ENCODE measurements at places on chromosomes 2 and 18.

- DNase-seq: no peak
Measured at GRCh38 chr2:63846487-63846886, 4.8 kb downstream of the UGP2 start.

DNA sequence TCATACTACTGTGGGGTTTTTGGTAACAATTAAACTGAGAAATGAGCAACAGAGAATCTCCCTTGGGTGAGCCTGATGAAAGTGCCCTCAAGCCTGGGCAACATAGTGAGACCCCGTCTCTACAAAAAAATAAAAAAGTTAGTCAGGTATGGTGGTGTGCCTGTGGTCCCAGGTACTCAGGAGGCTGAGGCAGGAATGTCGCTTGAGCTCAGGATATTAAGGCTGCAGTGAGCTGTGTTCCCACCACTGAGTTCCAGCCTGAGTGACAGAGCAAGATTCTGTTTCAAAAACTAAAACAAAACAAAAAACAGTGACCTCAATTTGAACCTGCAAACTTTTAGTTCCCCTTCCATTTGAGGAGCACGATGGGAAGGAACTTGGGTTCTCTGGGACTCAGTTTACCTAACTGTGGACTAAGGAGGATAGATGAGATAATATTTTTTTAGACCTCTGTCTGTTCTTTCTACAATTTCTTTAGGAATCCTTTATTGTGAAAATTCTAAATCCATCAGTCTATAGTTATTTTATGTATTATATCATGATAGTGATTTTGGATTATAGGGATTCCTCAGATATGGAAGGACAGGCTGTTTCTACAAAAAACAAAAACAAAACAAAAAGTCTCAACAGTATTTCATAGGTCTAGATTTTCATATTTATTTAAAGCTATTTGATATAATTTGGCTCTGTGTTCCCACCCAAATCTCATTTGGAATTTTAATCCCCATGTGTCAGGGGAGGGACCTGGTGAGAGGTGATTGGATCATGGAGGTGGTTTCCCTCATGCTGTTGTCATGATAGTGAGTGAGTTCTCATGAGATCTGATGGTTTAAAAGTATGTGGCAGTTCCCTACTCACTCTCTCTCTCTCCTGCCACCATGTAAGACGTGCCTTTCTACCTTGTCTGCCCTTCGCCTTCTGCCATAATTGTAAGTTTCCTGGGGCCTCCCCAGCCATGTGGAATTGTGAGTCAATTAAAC is 178.6 kb downstream of the MYCN start:
- DNase-seq: no peak

DNA sequence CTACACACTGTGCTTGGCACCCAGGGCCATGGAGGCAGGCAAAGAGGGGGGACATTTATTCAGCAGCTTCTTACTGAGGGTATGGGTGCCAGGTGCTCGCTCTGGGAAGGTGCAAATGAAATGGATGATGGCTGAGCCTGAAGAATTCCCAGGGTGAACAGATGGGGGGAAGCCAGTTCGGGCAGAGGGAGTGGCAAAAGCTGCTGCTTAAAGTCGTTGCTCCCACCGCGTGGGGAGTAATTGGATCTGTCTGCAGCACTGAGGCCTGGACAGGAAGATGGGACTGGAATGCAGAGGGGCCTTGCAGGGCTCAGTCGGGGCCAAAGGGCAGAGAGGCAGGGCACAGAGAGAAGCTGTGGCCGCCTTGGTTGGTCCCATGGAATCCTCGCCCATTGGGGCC is 51.2 kb downstream of the NEDD4L start:
- DNase-seq: no peak

GRCh38 chr18:77032181-77032701 is 100.3 kb downstream of the MBP start:
- no peak for DNase-seq

GRCh38 chr2:15334644-15335326 is 226.3 kb downstream of the NBAS start:
- DNase-seq: no peak

DNA sequence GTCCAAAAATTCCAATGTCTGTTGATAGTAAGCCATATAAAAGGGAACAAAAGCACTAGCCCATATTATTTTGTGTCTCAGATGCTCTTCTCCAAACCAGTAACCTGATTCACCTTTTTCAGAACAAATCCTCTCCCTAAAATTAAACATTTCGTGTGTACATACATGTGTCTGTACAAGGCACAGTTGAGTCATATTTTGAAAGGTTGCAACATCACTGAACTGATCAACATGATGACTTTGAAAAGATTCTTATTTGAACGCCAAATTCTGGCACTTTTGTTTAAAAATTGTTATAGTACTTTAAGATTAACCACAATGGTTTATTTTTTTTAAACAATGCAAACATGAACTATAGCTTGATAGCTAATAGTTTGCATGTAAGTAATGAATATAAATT is 102.5 kb downstream of the RIT2 start:
- DNase-seq: no peak

GRCh38 chr18:54822872-54823845 is 5.1 kb upstream of the RAB27B start:
- DNase-seq: no peak

DNA sequence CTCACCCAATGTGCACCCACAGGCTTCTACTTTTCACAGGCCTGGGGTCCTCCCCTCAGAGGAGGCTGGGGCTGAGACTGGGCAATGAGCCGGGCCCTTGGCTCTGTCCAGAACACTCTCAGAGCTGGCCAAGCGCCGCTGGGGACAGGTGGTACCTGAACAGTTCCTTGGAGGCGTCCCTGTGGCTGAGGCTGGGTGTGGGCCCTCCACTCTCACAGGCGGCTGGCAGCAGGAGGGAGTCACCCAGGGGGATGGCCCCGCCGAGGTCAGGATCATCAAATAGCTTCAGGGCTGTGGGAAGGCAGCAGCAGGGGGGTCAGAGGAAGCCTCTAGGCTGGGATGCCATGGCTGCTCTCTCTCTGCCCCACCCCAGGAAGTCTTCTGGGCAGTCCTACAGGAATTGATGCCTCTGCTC is 27.1 kb downstream of the HS1BP3 start:
- no peak for DNase-seq

GRCh38 chr2:1780693-1781092 is 36.4 kb upstream of the PXDN start:
- DNase-seq: no peak

DNA sequence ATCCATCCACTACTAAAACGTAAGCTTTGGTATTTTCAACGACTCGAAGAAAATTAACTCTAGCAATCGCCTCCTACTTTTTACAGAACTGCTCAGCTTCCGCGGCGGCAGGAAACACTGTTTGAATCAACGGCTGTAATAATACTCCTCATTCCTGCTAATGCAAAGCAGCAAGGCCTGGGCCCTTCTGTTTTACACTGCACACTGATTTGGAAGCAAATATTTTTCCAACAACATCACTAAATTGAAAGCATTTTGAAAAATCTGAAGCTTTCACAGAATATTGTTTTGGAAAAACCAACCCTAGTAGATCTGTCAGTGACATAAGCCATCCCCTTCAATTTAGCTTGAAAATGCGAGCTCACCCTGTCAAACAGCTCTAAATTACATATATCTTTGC is 261.2 kb downstream of the TXNL1 start:
- DNase-seq: no peak

GRCh38 chr18:75376004-75376403 is 51.5 kb downstream of the SMIM21 start:
- DNase-seq: no peak

GRCh38 chr18:49021433-49022129 is 70.8 kb upstream of the SMAD7 start:
- DNase-seq: peak; percentile 38

GRCh38 chr2:108870069-108870644 is 83.6 kb downstream of the CCDC138 start:
- DNase-seq: no peak

GRCh38 chr2:240786355-240786841 is 33.6 kb downstream of the KIF1A start:
- DNase-seq: no peak

DNA sequence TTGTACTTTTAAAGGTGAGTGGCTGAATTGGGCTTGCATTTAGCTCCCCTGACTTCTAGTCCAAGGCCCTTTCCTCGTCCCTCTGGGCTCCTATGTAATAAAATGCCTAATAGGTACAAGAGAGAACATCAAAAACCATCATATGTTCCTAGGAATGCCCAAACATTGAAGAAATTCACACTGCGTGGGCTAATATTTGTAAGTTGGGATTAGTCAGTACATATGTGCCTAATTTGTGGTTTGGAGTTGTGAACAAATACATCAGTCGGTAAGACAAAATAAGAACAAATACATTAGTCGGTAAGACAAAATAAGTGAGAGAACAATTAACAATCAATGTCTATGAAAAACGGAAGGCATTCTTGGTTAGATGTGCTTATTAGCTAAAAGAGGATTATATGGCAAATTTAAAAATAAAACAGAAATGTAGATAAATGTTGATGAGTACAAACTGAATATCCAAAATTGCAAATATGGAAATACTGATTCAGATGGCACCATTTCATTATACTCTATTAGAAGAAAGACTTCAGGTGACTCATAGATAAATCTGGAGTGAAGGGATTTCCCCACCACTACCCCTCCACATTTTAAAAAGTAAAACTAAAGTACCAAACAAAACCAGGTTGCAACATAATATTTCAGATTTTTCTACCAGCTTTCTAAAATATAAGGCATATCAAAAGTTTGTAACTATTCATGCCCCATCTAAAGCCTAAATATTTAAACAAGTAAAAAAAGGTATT is 325.4 kb downstream of the ZEB2 start:
- no peak for DNase-seq

- no peak for DNase-seq
Measured at GRCh38 chr2:195603998-195604397, 53.0 kb upstream of the SLC39A10 start.

- no peak for DNase-seq
Measured at GRCh38 chr2:31411771-31412170, 2.8 kb downstream of the XDH start.

- DNase-seq: no peak
Measured at GRCh38 chr2:117977696-117978095, 36.2 kb downstream of the CCDC93 start.

- no peak for DNase-seq
Measured at GRCh38 chr2:29317801-29318485, 202.7 kb downstream of the CLIP4 start.

GRCh38 chr18:10878703-10879102 is 270.7 kb downstream of the PIEZO2 start:
- DNase-seq: no peak

GRCh38 chr2:64504774-64505720 is 19.1 kb upstream of the AFTPH start:
- no peak for DNase-seq

DNA sequence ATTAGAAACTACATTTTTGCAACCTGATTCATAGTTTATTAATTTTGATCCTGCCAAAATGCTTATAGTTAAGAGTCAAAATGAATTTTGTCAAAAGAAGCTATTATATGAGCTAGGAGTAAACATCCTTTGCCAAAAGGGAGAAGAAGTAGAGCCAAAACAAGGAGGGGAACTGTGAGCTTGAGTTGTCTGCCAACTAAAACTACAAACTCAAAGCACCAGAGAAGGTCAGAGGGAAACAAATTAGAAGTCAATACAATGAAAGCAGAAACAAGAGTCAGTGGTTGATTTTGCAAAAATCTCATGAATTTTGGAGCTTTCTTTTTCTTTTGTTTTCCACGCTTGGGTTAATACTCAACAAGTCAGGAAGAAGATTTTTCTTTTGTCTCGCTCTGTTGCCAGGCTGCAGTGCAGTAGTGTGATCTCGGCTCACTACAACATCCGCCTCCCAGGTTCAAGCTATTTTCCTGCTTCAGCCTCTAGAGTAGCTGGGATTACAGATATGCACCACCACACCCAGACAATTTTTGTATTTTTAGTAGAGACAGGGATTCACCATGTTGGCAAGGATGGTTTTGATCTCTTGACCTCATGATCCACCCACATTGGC is 508.5 kb downstream of the RIT2 start:
- DNase-seq: no peak

DNA sequence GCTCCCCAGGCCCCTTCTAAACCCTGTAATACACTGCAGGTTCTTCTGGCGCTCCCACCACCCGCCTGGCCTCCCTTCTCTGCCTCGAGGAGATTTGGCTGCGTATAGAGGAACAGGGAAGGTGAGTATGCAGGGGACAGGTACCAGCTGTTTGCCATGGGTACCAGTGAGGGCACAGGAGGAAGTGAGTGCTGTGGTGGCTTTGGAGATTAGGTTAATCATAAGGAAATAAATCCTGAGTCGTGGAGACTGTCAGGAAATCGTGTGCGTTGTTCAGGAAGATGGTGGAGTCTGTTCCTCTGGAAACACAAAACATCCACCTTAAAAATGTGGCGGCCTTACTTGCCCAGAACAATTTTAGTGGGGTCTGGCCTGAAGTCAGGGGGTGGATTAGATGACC is 230.4 kb downstream of the FAM210A start:
- no peak for DNase-seq

GRCh38 chr18:67730886-67731285 is 214.4 kb upstream of the DSEL start:
- DNase-seq: no peak

DNA sequence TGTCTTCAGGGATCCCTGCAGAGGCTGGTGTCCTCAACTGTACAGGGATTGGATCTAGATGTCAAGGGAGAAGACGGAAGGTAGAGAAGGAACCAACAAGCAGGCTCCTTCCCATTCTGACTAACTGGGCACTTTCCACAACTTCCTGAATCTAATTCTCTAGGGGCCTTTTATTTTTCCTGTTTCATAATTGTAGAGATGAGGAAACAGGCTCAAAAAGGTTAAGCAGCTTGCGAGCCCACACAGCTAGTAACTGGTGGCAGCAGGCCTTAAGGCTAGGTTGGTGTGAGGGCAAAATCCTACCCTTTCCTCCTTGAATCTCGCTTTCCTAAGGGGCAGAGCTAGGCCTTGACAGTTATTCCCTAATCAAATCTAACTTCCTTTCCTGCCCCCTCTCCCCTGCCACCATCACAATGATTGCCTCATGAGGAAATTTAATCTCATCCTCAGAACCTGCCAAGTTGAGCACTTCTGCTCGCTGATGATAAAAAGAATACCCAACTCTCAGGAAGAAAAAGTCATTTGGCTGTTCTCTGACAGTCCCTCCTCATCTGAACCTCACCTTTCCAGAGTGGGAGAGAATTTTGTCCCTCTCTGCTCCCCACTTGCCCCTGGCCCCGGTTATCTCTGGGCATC is 35.7 kb upstream of the POLE4 start:
- no peak for DNase-seq

- DNase-seq: no peak
Measured at GRCh38 chr18:79944126-79944731, 7.2 kb downstream of the SLC66A2 start.

- DNase-seq: no peak
Measured at GRCh38 chr18:63120620-63121019, 198.9 kb downstream of the BCL2 start.

DNA sequence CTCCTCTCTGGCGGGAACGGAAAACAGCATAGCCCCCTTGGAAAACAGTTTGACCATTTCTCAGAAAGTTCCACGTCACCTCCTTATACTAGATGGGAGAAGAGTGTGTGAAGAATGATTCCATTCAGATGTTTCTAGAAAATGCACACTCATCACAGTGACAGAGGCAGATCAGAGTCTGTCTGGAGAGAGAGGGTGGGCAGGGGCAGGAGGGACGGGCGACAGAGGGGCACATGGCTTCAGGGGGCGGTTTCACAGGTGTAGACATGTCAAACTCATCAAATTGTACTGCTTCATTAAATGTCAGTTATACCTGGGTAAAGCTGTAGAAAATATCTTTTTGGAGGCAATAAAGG is 88.8 kb upstream of the TAF1B start:
- no peak for DNase-seq
